ENCODE measurements at places on chromosomes 3 and 15.

GRCh38 chr3:40451551-40451950, 5.6 kb upstream of the RPL14 start:
- DNase-seq = no peak

- DNase-seq = no peak
Observed at GRCh38 chr3:87206070-87206469, 21.0 kb upstream of the CHMP2B start.

GRCh38 chr3:114706591-114707232, 412.9 kb downstream of the TIGIT start:
- DNase-seq = peak; percentile 51

DNA sequence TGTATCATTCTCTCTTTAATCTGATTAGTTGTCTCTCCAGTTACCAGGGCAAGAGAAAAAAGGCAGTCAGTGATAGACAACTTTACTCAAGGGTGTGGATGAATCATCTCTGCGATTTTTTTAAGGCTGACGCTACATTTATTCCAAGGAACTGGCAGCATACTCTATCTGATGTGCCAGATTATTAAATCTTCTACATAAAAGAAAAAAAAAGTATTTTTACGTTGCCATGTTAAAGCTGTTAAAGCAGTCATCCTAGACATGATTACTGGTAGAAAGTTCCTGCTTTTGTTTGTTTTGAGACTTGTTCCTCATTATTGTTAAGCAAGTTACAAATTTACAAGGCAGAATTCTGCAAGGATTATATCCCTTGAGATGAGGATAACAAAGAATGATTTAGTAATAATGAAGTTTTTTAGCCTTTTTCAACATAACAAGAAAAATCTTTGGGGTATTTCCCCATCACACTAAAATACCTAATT, 121.7 kb downstream of the CBLB start:
- no peak for DNase-seq

GRCh38 chr15:41849861-41850260, 11.2 kb downstream of the PLA2G4B start:
- DNase-seq = no peak

GRCh38 chr3:168620854-168621253, 525.1 kb upstream of the GOLIM4 start:
- DNase-seq = peak; percentile 5

DNA sequence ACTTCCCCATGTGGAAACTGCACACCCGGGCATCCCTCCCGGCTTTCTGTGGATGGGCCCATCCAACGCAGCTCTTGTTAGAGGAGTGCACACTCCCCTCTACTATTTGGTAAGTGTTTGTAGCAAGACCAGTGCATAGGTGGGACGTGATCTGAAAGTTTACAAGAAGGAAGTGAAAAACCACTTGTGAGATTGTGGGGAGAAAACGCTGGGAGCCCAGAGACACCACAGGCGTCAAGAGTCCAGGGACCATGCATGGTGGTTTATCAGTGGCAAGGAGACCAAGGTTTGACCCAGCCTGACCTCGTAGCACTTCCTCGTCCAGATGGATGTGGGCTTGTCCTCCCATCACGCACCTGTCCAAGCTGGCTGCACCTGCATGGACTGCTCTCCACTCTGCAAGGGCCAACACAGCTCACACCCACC, 51.6 kb downstream of the ATP10A start:
- DNase-seq = no peak

GRCh38 chr3:97138914-97139541, 324.6 kb downstream of the EPHA6 start:
- DNase-seq = no peak

DNA sequence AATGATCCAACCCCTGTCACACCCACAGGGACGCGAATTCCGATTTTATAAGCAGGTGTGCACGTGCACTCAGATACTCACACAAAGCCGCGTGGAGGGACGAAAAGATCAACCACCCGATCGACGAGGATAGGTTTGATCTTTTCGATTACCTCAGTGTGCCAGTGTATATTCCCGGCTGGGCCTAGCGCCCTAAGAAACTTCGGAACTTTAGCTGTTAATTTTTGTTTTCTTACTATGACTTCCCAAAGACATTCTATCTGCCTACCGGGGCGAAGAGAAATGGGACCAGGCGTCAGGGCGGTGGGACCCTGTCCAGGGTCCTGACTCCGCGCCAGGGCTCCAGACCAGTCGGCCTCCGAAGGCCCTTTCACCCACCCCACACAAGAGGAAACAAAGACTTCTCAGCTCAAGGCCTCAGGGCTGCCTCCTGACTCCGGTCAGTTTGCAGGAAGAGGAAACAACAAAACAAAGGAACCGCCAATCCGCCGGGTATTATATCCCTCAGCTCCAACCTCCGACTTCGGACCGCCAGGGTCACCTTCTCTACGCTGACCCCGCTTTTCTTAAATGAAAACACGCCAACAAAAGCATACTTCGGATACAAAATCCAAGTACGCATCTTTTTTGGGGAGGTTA, 6.8 kb downstream of the ONECUT1 start:
- no peak for DNase-seq

DNA sequence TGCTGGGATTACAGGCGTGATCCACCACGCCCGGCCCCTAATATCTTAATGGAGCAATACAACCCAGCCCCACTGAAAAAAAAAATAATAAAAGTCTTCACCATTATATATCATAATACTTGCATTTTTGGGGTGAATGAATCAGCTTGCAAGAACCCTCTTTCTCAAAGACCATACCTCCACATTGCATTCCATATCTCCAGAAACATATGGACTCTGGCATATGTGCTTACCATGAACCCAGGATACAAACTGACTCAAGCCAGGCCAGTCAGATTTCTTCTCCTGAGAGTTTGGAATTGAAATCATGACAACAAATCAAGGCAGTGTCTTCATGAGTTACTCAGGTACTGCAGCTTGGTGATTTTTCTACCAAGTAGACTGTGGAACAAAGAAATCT, 101.2 kb downstream of the FRMD5 start:
- no peak for DNase-seq

DNA sequence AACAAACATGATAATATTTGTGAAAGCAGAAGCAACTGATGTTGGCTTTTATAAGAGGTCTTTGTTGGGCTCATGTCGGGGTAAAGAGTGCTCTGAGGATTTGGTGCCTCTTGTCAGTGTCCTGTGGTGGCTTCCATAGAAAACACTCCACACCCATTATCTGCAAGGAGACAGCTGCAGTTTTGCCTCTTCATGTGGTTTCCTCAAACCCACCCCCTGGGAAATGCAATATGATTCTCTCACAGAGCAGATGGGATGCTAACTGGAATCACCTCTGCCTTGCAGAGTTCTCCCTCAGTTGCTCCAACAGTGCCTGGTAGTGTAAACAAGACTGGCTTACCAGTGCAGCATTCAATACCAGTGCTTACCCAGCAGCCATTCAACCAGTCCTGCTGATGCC, 771.4 kb upstream of the CFAP20DC start:
- DNase-seq = no peak

DNA sequence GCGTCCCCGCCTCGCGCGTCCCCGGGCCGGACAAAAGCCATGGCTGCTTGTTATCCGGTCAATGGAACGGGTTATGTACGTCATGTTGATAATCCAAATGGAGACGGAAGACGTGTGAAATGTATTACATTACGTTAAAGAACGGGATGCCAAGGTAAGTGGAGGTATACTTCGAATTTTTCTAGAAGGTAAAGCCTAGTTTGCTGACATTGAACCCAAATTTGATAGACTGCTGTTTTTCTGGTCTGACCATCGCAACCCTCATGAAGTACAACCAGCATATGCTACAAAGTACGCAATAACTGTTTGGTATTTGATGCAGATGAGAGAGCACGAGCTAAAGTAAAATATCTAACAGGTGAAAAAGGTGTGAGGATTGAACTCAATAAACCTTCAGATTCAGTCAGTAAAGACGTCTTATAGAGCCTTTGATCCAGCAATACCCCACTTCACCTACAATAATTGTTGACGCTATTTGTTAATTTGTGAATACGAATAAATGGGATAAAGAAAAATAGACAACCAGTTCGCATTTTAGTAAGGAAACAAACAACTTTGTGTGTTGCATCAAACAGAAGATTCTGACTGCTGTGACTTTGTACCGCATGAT, 19.8 kb downstream of the WDR73 start:
- no peak for DNase-seq

DNA sequence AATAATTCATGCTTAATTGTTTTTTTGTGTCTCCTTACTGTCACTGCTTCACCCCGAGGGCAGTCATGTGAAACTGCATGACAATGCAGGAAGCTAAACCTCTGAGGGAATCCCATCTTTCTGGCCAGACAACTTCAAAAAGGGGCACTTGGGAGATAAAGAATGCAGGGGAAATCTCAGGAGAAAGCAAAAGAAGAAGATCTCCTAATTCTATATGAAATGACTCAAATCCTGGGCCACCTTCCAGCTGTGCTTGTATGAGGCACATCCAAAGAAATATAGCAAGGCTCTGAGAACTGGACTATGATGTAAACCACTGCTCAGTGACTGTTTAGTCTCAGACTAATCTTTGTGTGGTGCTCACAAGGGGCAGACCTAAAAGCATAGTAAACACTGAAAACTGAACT, 22.6 kb upstream of the UMPS start:
- no peak for DNase-seq

DNA sequence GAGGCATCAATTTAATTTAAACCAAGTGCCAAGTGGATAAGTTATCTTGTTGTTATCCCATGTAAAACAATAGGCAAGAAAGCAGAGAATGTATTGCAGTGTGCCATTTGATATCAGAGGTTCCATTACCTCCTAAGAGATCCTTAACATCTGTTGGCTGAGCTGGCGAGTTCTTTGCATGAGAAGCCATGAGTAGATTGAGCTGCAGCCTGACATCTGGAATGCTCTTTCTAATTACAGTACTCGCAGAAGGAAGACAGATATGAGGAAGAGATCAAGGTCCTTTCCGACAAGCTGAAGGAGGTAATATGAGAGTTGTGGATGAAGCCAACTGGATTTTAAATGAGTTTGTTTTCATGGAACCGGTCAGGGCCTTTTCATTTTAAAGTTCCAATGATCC, 19.4 kb downstream of the TPM1 start:
- no peak for DNase-seq
